ENCODE measurements at places on chromosomes 13 and 19.

GRCh38 chr13:94342436-94343242, 136.8 kb downstream of the DCT start:
- no peak for DNase-seq

GRCh38 chr13:40306817-40307216, 359.6 kb downstream of the FOXO1 start:
- no peak for DNase-seq

DNA sequence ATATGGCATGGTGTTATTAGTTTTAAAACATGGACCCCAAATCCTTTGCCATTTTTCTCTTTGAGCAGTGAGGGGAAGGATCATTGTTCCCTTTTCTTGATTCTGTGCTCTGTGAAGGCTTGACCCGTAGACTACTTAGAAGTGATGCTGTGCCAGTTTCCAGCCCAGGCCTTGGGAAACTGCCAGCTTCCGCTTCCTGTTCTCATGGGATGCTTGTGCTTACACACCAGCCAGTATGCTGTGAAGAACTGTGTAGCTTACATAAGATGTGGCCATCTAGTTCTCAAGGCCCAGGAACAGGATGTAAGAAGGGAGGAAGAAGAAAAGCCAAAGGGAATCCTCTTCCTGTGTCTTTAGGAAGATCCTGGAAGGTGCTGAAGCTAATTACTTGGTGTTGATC, 180.9 kb downstream of the PCCA start:
- no peak for DNase-seq

- peak; percentile 48 for DNase-seq
Measured at GRCh38 chr19:48881741-48882657, 9.8 kb downstream of the PPP1R15A start.
